Urinary bladder (tissue), 4 donors: ENCODE measurements at places on chromosomes 1 and 21. TPM values are rescaled to one million over a fixed set of nuclear protein-coding genes. Genes with fewer than 3 reads are reported as not detected.
A peak's percentile ranks its signal among the peaks of the same experiment; 100 is the strongest.

GRCh38 chr1:214569357-214570004 is 18.1 kb upstream of the PTPN14 start:
- no peak for DNase-seq

GRCh38 chr1:43536864-43537358 is 6.2 kb downstream of the PTPRF start:
- no peak for DNase-seq

DNA sequence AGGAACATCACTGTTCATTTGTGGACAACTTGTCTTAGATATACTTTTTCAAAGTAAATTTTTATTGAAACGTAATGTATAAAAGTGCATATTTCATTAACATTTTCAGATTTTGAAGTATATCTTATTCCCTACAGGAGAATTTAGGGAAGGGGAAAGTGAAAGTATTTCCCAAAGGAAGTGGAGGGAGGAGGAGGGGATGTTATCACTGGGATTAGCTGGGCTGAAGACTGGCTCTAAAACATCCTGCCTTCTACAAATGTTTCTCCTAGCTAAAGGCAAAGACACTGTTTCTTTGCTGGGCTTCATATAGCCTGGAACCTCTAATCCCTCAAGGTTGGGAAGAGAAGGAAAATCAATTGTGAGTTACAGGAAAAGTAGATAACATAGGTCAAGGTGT is 7.1 kb upstream of the ZNF697 start:
- DNase-seq = no peak

- no peak for DNase-seq
Observed at GRCh38 chr1:117097443-117097842, 24.1 kb downstream of the TRIM45 start.

DNA sequence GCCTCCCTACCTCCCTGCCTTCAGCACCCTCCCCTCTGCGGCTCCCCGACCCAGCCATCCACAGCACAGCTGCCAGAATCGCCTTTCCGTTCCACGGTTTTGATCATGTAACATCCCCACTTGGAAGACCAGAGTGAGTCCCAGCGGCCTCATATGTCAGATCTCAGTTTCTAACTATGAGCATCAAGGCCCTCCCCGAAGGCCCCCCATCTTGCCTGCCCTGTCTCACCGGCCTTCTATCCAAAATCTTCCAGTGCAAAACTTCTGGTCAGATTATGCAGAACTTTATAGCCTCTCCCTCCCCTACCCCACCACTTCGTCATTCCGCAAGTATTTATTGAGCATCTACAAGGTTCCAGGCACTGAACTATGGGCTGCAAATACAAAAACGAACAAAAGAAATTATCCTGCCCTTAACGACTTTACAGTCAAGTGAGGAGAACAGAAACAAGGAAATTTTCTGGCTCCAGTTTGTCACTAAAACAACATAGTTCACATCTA is 20.3 kb upstream of the LMX1A start:
- DNase-seq = no peak

GRCh38 chr1:41849211-41849759 is 69.4 kb downstream of the HIVEP3 start:
- DNase-seq = no peak

- no peak for DNase-seq
Observed at GRCh38 chr1:185398599-185398998, 81.6 kb upstream of the IVNS1ABP start.

GRCh38 chr1:167185974-167186657 is 34.6 kb upstream of the POU2F1 start:
- no peak for DNase-seq

- DNase-seq = no peak
Observed at GRCh38 chr1:15038232-15039016, 115.1 kb upstream of the TMEM51 start.

DNA sequence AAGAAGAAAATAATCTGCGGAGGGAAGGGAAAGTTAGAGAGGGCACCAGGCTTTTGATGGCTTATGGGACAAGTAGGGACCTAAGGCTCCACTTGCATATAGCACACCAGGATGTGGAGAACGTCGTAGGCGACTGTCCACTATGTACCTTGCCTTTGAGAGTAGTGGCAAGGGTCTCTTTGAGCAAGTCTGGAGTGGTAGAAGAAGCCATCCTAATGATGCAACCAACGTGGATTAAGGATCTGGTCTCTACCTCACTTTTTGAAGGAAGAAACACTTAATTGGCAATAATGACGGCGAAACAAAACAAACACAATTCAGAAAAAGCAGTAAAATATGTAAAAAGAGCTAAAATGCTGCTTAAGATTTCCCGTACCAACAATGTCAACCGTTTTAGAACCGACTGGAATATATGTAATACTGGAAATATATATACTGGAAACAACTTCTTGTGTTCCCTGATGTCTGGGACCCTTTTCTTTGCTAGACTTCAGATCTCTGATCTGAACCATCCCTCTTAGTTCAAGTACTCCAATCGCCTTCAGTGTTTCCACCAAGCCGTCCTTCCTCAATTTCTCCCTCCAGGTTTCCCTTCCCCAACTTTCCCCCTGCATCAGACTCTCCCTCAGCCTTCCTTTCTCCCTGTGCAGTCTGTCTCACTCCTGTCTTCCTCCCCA is 821 bp upstream of the KHDRBS1 start:
- no peak for DNase-seq

DNA sequence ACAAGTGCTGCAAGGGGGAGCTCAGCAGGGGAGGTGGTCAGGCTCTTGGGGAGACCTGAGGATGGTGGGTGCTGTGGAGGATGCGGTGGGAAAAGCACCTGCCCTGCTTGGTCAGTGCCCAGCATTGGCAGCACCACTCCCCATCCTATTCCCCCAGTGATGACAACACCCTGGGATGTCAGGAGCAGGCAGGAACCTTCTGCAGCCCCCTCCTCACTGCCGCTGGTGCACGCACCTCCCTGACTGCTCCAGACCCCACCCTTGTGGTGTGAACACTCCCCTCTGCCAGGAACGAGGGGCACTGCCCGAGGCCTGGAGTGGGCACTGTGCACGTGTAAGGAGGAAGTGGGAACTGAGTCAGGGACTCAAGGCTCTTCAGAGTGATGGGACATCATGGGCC is 12.5 kb downstream of the TMPRSS3 start:
- DNase-seq = no peak

- DNase-seq = no peak
Observed at GRCh38 chr1:70146488-70146887, 58.9 kb downstream of the LRRC40 start.

GRCh38 chr1:47751996-47752451 is 245.2 kb downstream of the TRABD2B start:
- peak; percentile 37 for DNase-seq

DNA sequence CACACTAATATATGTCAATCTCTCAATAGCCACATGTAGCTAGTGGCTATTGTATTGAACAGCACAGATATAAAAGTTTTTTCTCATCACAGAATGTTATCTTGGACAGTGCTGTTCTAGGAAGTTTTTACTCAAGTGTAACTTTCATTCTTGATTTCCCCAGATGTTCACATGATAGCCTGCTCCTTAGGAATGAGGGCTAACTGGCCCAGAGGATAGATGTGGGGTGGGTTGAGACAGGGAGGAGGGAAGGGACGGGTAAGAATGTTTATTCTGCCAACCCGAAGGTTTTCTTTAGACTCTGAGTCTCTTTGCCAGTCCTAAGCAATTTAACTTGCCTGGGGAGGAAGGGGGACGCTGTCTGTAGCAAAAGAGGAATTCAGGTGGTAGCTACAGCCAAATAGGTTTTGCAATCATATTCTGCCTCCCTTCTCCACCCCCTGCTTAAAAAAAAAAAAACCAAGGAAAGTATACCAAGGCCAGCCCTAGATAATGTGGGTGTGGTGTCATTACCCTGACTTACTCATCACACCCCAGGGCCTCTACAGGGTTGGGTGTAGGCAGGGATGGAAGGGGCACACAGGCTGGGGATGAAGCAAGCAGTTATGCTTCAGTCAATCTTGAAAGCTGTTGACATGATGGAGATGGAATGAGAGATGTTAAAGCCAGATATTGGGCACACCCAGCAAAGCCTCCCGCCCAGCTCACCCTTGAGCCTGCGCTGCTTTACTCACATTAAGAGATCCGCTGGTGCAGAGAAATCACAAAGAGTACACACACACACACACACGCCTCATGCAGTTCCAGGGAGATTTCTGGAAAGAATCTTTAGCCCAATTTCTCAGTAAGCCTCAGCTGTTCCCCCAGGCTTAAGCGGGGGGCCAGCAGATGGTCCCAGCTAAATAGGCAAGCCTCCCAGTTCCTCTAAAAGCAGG is 59.9 kb downstream of the PLXNA2 start:
- DNase-seq = peak; percentile 62

DNA sequence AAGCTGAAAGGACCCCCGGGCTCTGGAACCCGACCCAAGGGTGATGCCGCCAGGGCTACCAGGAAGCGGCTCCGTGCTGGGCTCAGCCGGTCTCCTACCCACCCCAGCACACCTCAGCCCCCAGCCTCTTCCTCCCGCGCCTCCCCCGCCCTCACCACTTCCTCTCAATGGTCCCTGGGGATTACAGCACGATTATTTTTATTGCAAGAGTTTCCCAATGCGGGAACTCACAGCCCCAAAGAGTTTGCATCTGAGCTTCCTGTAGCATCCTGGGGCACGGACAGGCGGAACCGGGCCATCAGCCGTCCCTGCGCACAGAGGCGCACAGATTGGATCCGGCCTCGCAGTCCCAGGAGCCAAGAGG is 8.7 kb upstream of the SLX9 start:
- no peak for DNase-seq

GRCh38 chr1:175147569-175147968 is 45.0 kb downstream of the KIAA0040 start:
- DNase-seq = no peak

GRCh38 chr1:15042866-15043265 is 110.7 kb upstream of the TMEM51 start:
- no peak for DNase-seq

DNA sequence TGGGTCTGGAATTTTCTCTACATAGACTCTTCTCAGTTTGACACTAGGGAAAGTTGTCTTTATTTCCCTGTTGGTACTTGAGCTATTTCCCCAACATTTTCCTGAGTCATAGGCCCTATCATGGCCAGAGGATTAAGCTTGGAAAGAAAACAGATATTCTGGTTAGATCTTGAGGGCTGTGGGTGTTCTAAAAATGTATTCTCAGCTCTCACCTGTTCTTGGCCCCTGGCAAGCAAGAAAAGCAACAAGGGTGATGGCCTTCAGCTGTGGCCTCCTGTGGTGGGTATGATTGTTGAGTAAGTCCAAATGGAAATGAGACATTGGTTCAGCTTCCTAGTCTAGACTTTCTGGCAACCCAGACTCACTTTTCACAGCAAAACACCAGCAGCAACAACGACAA is 17.4 kb upstream of the LCE3A start:
- no peak for DNase-seq

- no peak for DNase-seq
Observed at GRCh38 chr1:23200883-23201282, 16.4 kb downstream of the HTR1D start.

GRCh38 chr1:246032031-246032551 is 475.0 kb downstream of the SMYD3 start:
- no peak for DNase-seq

- DNase-seq = no peak
Observed at GRCh38 chr1:230592848-230593414, 49.4 kb upstream of the COG2 start.

DNA sequence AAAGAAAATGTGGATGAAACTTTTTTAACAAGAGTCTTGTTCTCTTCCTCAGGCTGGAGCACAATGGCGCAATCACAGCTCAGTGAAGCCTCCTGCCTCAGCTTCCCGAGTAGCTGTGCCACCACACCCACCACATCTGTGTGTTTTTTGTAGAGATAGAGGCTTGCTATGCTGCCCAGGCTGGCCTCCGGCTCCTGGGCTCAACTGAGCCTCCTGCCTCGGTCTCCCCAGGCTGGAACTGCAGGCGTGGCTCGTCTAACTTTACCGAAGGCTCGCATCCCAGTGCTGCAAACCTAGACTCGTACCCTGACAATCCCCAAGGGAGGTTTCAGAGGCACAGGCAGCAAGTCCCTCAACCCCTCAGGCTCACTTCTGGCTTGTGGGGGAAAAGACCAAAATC is 14.5 kb downstream of the SSU72 start:
- DNase-seq = no peak

DNA sequence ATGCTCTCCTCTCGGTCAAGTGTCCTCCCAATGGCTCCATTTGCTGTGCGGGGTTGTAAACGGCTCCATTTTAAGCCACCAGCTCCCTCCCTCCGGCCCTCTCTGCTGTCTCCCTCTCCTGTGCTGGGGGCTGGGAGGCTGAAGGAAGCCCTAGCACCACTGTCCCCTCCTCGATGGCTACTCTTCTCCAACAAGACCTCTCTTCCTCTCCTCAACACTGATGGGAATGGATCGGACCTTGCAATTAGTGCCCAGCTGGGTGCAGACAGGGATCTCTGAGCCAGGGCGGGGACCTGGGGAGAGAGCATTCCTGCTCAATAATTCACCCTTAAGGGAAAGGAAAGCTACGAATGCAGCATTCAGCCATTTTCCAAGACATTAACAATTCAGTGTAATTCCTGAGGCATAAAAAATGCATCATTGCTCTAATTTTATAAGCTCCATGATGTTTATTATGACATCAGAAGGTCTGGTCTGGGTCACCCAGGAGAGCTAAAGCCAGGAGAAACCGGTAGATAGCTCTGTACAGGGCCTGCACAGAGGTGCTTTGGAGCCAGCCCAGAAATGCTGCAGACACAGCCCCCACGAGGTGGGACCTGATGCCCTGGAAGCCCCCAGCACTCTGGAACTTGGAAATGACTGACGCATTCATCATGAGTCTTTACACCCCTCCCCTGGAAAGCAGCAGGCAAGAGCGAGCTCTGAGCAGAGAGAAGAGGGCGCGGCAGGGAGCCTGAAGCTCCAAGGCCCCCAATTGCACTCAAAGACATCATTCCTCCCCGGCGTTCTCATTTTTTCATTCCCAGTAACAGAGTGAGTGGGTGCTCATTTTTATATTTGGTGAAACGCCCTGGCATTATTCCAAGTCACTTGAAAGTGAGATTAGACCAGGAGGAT is 76.2 kb upstream of the VAMP3 start:
- no peak for DNase-seq

- DNase-seq = peak; percentile 80
Observed at GRCh38 chr1:85224734-85225623, 24.2 kb upstream of the SYDE2 start.

GRCh38 chr1:71994646-71995045 is 287.7 kb downstream of the NEGR1 start:
- DNase-seq = no peak

- peak; percentile 62 for DNase-seq
Observed at GRCh38 chr1:109739738-109740614, 862 bp downstream of the GSTM3 start.

- DNase-seq = no peak
Observed at GRCh38 chr1:203390298-203390697, 39.4 kb upstream of the FMOD start.

The CYP4A11 gene
- total RNA-seq = not detected

The AK5 gene
- 6.5 TPM for total RNA-seq

The SH3D21 gene
- total RNA-seq = 3.5 TPM

The RAB42 gene
- 6.1 TPM for total RNA-seq

The FCGR2B gene
- total RNA-seq = 3.4 TPM

The DMRTA2 gene
- total RNA-seq = not detected

The NOS1AP gene
- total RNA-seq = 2.0 TPM

The IVL gene
- total RNA-seq = 2.7 TPM

The UQCRHL gene
- 2.9 TPM for total RNA-seq

The NR5A2 gene
- total RNA-seq = 9.0 TPM

The SYPL2 gene
- total RNA-seq = 2.4 TPM

The IRF6 gene
- total RNA-seq = 25.0 TPM

The HSD11B1 gene
- total RNA-seq = 1.2 TPM

The GBP1 gene
- 68.6 TPM for total RNA-seq

The RNU1-1 gene
- under 0.01 TPM for total RNA-seq

The ATP6V1G3 gene
- total RNA-seq = not detected

The TMEM222 gene
- 12.8 TPM for total RNA-seq

The TNFRSF9 gene
- total RNA-seq = 0.16 TPM

The ESRRG gene
- 14.0 TPM for total RNA-seq

The MARK1 gene
- total RNA-seq = 21.4 TPM

The CSMD2 gene
- total RNA-seq = 0.42 TPM

The CIART gene
- 2.4 TPM for total RNA-seq
